ENCODE measurements at places on chromosomes 4 and X.

- no peak for DNase-seq
These were observed 76.5 kb upstream of the ATP8A1 start for GRCh38 chr4:42733380-42733779.

- DNase-seq = no peak
These were observed 353.6 kb upstream of the RPS6KA3 start for GRCh38 chrX:20620306-20620705.

GRCh38 chr4:101600287-101600686, 190.2 kb upstream of the BANK1 start:
- DNase-seq = peak; percentile 31

- peak; percentile 91 for DNase-seq
These were observed 18.1 kb upstream of the CXCL2 start for GRCh38 chr4:74117024-74117534.

- no peak for DNase-seq
These were observed 449.8 kb upstream of the AR start for GRCh38 chrX:67094061-67094460.

- no peak for DNase-seq
These were observed 2361.9 kb downstream of the ARAP2 start for GRCh38 chr4:33882246-33882990.

All from adipocyte (in vitro differentiated cells).